Tracheal epithelial cell (primary cell): ENCODE measurements at places on chromosomes 3 and 15. TPM values are rescaled to one million over a fixed set of nuclear protein-coding genes. Genes with fewer than 3 reads are reported as not detected.

The ITPKA gene
- total RNA-seq, result 1.5 and 1.9 TPM in 2 replicates

The TP63 gene
- 73.3 and 129 TPM in 2 replicates for total RNA-seq

The LMOD3 gene
- not detected in 2 replicates for total RNA-seq

The ZKSCAN7 gene
- 1.3 and 3.9 TPM in 2 replicates for total RNA-seq

The C3orf22 gene
- not detected in 2 replicates for total RNA-seq

The THBS1 gene
- 87.6 and 1,188 TPM in 2 replicates for total RNA-seq

The SAXO2 gene
- total RNA-seq, result under 0.01 TPM in 1 of 2 replicates, not detected in the other

The CFAP100 gene
- not detected in 2 replicates for total RNA-seq

The NBEAL2 gene
- 30.1 and 33.7 TPM in 2 replicates for total RNA-seq

The PRTG gene
- under 0.01 and 0.48 TPM in 2 replicates for total RNA-seq

The MASP1 gene
- under 0.01 TPM in 1 of 2 replicates, not detected in the other for total RNA-seq

The CFAP20DC gene
- 7.7 and 12.8 TPM in 2 replicates for total RNA-seq

The GABRG3 gene
- not detected in 2 replicates for total RNA-seq

The CHRNA7 gene
- 0.21 and 0.24 TPM in 2 replicates for total RNA-seq

The LINGO1 gene
- total RNA-seq, result not detected in 2 replicates

The TM4SF4 gene
- not detected in 2 replicates for total RNA-seq

The THPO gene
- not detected in 2 replicates for total RNA-seq

The ZNF197 gene
- 11.6 and 15.6 TPM in 2 replicates for total RNA-seq

The LHFPL4 gene
- not detected in 2 replicates for total RNA-seq

The CHRNA3 gene
- not detected in 2 replicates for total RNA-seq

The TFRC gene
- 115 and 117 TPM in 2 replicates for total RNA-seq

The FBLN2 gene
- 3.4 and 17.4 TPM in 2 replicates for total RNA-seq

The TRPM1 gene
- under 0.01 TPM in 1 of 2 replicates, not detected in the other for total RNA-seq

The CYB561D2 gene
- 17.1 and 28.4 TPM in 2 replicates for total RNA-seq

The TNFAIP8L3 gene
- total RNA-seq, result 4.1 and 8.1 TPM in 2 replicates

The PRR20G gene
- total RNA-seq, result not detected in 2 replicates

The GALNT15 gene
- total RNA-seq, result 0.21 and 0.24 TPM in 2 replicates

The PPP1R14D gene
- not detected in 2 replicates for total RNA-seq

The CCNDBP1 gene
- total RNA-seq, result 43.5 and 75.4 TPM in 2 replicates

The SUMF1 gene
- total RNA-seq, result 98.9 and 101 TPM in 2 replicates

The NR2C2 gene
- 12.5 and 18.1 TPM in 2 replicates for total RNA-seq

The PLA2G4F gene
- 3.9 and 17.1 TPM in 2 replicates for total RNA-seq

The CD86 gene
- under 0.01 TPM in 1 of 2 replicates, not detected in the other for total RNA-seq

The SAMMSON gene
- total RNA-seq, result not detected in 2 replicates

The CPNE9 gene
- total RNA-seq, result not detected in 2 replicates

The AQP9 gene
- total RNA-seq, result 0.24 TPM in 1 of 2 replicates, not detected in the other

The KIF15 gene
- total RNA-seq, result 0.85 and 2.4 TPM in 2 replicates

The BUB1B gene
- 1.7 and 2.3 TPM in 2 replicates for total RNA-seq

The KNG1 gene
- total RNA-seq, result not detected in 2 replicates

The ROPN1 gene
- not detected in 2 replicates for total RNA-seq

The CAPN3 gene
- total RNA-seq, result 0.43 and 5.5 TPM in 2 replicates

The DNAJA4 gene
- total RNA-seq, result 6.0 and 13.6 TPM in 2 replicates

The CPN2 gene
- total RNA-seq, result not detected in 2 replicates

The CSPG5 gene
- total RNA-seq, result 0.21 and 0.72 TPM in 2 replicates

The ACOX2 gene
- total RNA-seq, result under 0.01 TPM in 1 of 2 replicates, not detected in the other

The PIERCE2 gene
- 1.7 and 4.9 TPM in 2 replicates for total RNA-seq

The LYSMD4 gene
- total RNA-seq, result 9.4 and 11.5 TPM in 2 replicates

The CFAP91 gene
- total RNA-seq, result 0.48 TPM in 1 of 2 replicates, not detected in the other

The AHSG gene
- total RNA-seq, result not detected in 2 replicates

The SAMD7 gene
- total RNA-seq, result not detected in 2 replicates

The PLA2G4B gene
- total RNA-seq, result 4.5 and 7.5 TPM in 2 replicates

The SEMA3F gene
- total RNA-seq, result 65.3 and 87.8 TPM in 2 replicates

The GOLGA8G gene
- total RNA-seq, result under 0.01 TPM in 1 of 2 replicates, not detected in the other
